Peyer's patch (tissue), 4 donors: ENCODE measurements at places on chromosomes 11 and 22. TPM values are rescaled to one million over a fixed set of nuclear protein-coding genes. Genes with fewer than 3 reads are reported as not detected.
A peak's percentile ranks its signal among the peaks of the same experiment; 100 is the strongest.

The OR52E4 gene
- not detected for total RNA-seq

The NXPE4 gene
- total RNA-seq, result 0.53 TPM

The FGF4 gene
- not detected for total RNA-seq

DNA sequence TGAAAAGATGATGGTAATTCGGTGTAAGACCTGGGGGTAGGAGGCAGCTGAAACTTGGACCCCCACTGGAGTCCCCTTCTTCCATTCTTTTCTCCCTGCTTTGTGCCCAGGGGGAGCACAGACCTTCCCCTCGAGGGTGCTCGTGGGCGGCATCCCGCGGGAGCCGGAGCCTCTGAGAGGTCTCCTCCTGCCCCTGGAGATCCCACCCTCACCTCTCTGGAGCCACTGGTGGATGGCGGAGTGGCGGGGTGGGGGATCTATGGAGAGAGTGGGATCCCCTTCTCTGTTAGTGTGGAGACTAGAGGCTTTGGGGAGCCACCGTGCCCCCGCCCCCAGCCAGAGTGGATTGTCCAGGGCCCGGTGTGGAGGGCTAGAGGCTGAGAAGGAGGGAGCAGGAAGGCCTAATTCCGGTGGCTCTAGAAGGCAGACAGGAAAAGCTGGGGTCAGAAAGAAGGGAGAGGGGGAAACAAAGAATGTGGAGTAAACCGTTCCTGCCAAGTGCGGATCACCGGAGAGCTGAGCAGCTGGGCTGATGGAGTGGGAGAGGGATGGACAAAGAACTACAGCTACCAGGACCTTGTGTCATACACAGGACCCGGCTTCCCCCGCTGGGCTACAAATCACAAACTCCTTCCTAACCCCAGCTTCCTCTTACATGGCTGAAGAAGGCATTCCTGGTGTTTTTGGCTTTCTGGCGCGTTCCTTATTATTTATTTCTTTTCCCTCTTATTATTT is 41.9 kb downstream of the KCNJ1 start:
- H3K27ac ChIP-seq, result no peak overlapping the region
- H3K4me1 ChIP-seq, result no peaks in the 10 kb centered on the region
- no peaks in the 10 kb centered on the region for H3K27me3 ChIP-seq
- H3K36me3 ChIP-seq, result no peaks in the 10 kb centered on the region
- DNase-seq, result no peak

- H3K27ac ChIP-seq, result no peak overlapping the region
- H3K4me1 ChIP-seq, result no peaks in the 10 kb centered on the region
- H3K27me3 ChIP-seq, result no peaks in the 10 kb centered on the region
- no peak overlapping the region for H3K4me3 ChIP-seq
- no peaks in the 10 kb centered on the region for H3K36me3 ChIP-seq
- no peak for DNase-seq
Observed at GRCh38 chr11:92556431-92556830, 331.8 kb downstream of the FAT3 start.

- no peaks in the 10 kb centered on the region for H3K27me3 ChIP-seq
- H3K4me1 ChIP-seq, result no peaks in the 10 kb centered on the region
- H3K4me3 ChIP-seq, result no peak overlapping the region
- H3K36me3 ChIP-seq, result no peaks in the 10 kb centered on the region
Observed at GRCh38 chr11:119756169-119756865, 27.3 kb upstream of the NECTIN1 start.

GRCh38 chr11:64238076-64238475 is 2.8 kb upstream of the FKBP2 start:
- H3K4me3 ChIP-seq, result no peak overlapping the region
- no peaks in the 10 kb centered on the region for H3K36me3 ChIP-seq
- no peaks in the 10 kb centered on the region for H3K27me3 ChIP-seq
- DNase-seq, result peak; percentile 61

DNA sequence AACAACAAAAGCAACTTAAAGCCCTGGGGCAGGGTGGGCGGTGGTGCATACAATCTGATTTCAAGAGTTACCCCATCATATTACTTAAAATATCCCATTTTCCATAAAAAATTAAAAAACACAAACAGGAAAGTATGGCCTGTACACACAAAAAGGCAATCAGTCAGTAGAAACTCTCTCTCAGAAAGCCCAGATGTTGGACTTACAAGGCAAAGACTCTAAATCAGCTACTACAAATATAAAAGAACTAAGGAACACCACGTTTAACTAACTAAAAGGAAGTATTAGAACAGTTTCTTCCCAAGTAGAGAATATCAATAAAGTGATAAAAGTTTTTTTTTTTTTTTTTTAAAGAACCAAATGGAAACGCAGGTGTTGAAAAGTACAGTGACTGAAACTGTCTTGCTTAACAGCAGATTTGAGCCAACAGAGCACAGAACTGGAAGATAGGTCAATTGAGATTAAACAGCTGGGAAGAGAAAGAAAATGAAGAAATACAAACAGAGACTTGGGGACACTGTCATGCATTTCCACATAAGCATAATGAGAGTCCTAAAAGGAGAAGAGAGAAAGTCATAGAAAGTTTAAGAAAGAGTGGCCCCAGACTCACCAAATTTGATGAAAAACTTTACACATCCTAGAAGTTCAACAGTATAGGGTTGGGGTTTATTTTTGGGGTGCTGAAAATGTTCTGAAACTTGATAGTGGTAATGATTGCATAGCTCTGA is 8.6 kb downstream of the SC5D start:
- no peak for DNase-seq
- no peaks in the 10 kb centered on the region for H3K27me3 ChIP-seq
- no peaks in the 10 kb centered on the region for H3K4me1 ChIP-seq
- no peak overlapping the region for H3K27ac ChIP-seq

GRCh38 chr11:61830237-61831105 is 2.4 kb downstream of the FADS2 start:
- H3K36me3 ChIP-seq, result no peaks in the 10 kb centered on the region
- no peaks in the 10 kb centered on the region for H3K27me3 ChIP-seq
- H3K4me3 ChIP-seq, result peak overlapping the region; percentile 59
- DNase-seq, result no peak

DNA sequence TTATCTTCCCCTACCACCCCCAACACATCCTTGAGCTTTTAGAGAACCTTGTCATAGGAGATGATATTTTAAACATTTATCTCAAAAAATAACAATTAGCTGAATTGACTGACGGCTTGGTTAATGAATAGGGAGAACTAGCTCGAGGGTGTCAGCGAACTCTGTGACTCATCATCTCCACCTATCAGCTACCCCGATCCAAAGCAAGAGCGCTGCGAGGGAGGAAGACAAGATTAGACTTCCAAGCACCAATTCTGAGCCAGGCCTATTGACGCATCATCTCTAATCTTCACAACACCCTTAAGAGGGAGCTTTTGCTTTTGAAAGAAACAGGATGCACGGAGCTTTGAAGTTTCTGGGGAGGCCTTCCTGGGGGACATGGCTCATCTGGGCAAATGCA is 51.0 kb upstream of the GALNT18 start:
- no peaks in the 10 kb centered on the region for H3K36me3 ChIP-seq
- no peaks in the 10 kb centered on the region for H3K27me3 ChIP-seq
- H3K4me3 ChIP-seq, result no peak overlapping the region
- no peak for DNase-seq

- no peaks in the 10 kb centered on the region for H3K36me3 ChIP-seq
- no peak overlapping the region for H3K4me3 ChIP-seq
- H3K27ac ChIP-seq, result no peak overlapping the region
- no peak for DNase-seq
- H3K4me1 ChIP-seq, result no peaks in the 10 kb centered on the region
- H3K27me3 ChIP-seq, result no peaks in the 10 kb centered on the region
Observed at GRCh38 chr11:126871792-126872191, 128.8 kb downstream of the KIRREL3 start.

DNA sequence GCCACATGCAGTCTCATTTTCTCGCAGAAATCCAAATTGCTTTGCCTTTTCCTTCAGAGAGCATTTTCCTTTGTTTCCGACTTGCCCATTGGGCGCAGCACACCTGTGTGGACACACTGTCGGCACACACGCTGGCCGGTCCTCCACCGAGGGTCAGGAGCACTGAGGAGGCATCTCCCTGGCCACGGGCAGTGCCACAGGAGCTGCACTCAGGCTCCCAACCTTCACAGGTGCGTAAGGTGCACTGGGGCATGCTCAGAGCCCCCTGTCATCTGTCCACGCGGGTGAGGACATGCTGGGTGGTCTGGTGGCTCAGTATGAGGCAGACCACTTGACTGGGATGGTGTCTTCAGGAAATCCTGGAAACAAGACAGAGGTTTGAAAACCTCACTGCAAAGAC is 779.1 kb downstream of the BRD1 start:
- H3K4me1 ChIP-seq, result no peaks in the 10 kb centered on the region
- H3K27ac ChIP-seq, result no peak overlapping the region
- H3K36me3 ChIP-seq, result no peaks in the 10 kb centered on the region
- no peak overlapping the region for H3K4me3 ChIP-seq
- no peak for DNase-seq

- DNase-seq, result no peak
- peak overlapping the region; percentile 56 for H3K27ac ChIP-seq
- H3K4me1 ChIP-seq, result peaks cover 20% of the 10 kb centered on the region
- no peak overlapping the region for H3K4me3 ChIP-seq
- H3K36me3 ChIP-seq, result no peaks in the 10 kb centered on the region
Observed at GRCh38 chr22:45159652-45160462, 3.9 kb upstream of the NUP50 start.

GRCh38 chr11:91435694-91436395 is 788.8 kb upstream of the FAT3 start:
- no peak overlapping the region for H3K27ac ChIP-seq
- no peaks in the 10 kb centered on the region for H3K36me3 ChIP-seq
- no peaks in the 10 kb centered on the region for H3K4me1 ChIP-seq
- no peak for DNase-seq
- H3K4me3 ChIP-seq, result no peak overlapping the region
- H3K27me3 ChIP-seq, result no peaks in the 10 kb centered on the region
